ENCODE measurements at places on chromosomes 2 and 18. TPM values are rescaled to one million over a fixed set of nuclear protein-coding genes. Genes with fewer than 3 reads are reported as not detected.

- DNase-seq, result no peak
These were observed 94.0 kb upstream of the ATP5MC3 start for GRCh38 chr2:175275539-175275938.

DNA sequence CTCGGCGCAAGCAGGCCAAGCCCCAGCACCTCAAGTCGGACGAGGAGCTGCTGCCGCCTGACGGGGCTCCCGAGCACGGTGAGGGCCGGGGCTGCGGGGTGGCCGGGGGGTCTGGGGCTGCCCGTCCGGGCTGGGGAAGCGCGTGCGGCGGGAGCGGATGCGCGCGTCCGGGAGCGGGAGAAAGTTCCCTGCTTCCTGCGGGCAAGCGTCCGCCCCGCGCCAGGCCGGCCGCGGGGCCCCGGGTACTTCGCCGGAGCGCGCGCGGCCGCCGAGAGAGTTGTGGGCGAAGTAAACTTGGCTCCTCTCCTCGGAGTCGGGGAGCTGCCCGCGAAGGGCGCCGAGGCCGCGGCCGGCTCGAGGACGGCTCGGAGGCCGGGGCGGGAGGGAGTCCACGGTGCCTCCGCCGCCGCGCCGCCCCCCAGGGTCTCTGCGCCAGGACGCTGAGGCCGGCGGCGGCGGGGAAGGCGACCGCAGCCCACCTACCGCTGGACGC is 707 bp downstream of the SALL3 start:
- DNase-seq, result no peak

DNA sequence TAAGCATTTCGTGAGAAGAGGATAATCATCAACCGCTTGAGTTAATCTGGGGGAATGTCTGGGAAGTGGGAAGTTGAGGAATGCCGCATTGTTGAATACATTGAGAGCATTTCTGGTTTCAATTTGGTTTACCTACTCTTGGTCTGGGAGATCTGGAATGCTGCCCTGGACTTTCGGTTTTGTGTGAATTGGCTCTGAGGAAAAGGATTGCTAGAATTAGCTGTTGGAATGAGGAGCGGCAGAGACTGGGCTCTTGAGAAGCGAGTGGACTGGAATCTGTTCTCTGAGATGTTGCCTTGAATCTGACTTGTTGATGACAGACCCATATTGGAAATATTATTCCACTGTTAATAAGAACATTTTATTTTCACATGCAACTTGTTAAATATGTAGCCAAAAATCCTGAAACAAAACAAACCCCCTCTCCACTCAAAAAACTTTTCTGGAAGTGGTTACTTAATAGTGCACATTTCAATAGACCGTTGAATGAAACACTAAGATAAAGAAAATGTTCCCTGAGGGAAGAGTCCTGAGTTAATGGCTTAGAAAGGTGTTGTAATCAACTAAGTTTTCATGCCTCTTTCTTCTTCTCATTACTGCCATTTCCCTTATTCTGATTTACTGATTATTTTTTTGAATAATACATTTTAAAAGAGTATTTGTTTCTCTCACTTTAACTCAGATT is 50.8 kb downstream of the PTPRM start:
- DNase-seq, result peak; percentile 32

DNA sequence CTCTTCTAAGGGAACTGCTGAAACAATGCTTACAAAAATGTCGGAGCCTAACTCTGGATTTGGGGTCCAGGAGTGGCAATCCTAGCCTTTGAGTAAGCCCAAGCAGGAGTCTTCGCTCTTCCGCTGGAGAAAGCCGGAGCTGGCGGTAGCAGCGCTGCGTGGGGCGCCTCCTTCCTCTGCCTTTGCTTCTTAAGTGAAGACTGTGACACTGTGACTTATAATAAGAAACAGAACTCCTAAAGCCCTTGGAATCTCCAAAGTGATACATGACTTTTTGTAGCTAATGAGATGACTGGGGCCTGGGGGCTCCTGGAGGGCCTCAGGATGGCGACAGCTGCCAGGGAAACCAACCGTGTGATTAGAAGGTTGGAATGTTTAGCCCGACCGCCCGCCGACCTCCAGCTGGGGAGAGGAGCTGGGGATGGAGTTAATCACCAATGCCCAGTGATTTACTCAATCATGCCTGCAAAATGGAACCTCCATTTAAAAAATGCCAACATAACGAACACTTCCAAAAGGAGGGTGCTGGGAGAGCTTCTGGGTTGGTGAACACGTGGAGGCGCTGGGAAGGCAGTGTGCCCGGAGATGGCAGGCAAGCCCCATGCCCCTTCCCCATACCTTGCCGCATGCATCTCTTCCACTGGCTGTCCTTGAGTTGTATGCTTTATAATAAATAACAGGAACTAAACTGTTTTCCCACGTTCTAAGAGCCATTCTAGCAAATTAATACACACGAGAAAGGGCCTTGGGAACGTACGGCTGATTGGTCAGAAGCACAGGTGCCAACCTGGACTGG is 29.0 kb upstream of the MAL start:
- no peak for DNase-seq

GRCh38 chr2:20868377-20868776 is 45.5 kb upstream of the LDAH start:
- DNase-seq, result no peak

DNA sequence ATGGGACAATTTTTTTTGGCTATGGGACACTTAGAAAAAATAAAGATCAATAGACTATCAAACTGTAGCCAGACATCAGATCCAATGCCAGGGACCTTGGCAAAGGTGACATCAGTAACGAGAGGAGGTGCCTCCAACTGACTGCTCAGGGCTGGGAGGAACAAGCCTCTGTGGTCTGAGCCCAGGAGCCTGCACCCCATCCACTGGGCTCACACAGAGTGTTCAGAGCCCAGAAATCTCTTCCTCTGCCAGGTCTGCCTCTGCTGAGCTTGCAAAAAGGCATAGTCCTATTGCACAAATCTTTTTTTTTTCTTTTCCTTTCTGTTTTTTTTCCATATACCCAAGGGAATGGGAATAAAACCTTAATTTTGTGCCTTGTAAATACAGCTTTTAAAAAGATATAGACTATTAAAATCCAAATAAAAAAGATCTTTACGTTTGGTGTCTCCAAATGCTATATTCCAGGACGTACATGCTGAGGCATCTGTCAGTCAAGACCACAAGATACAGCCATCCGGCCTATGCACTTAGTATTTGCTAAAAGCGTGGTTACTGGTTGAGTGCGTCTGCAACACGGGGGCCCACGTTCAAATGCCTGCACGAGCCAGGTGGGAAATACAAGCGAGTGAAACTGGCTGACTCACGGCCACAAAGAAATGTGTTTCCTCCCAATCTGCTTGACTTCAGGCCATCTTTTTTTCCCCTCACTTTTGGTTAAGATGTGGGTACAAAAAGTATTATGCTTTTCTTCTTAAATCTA is 7.8 kb upstream of the ARHGAP25 start:
- DNase-seq, result no peak

DNA sequence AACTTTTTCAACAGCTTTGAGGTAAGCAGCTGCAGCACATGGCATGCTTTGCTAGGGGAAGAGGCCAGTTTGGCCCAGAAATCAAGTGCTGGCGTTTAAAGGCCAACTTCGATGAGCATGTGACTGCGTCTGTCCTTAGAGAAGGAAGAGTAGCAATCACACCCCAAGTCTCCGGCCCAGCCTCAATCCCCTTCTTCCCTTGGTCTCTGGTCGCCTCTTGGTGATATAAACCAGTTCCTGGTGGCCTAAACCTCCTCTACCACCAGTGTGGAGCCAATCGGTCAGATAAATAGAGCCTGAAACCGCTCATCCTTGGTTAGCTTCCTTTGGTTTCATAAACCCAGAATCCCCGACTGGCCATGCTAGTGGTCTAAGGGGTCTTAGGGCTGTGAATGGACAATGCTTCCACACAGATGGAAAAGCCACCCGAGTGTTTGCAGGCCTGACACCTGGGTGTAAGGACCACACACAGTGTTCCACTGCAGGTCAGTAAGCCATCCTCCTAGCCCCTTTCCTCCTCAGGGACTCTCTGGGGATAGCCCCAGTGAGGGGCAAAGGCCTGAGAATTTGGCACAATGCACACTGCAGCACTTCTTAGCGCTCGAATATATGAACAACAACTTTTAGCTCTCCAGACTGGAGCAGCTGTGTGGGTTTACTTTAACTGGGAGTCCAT is 23.0 kb upstream of the COX7A2L start:
- peak; percentile 17 for DNase-seq

DNA sequence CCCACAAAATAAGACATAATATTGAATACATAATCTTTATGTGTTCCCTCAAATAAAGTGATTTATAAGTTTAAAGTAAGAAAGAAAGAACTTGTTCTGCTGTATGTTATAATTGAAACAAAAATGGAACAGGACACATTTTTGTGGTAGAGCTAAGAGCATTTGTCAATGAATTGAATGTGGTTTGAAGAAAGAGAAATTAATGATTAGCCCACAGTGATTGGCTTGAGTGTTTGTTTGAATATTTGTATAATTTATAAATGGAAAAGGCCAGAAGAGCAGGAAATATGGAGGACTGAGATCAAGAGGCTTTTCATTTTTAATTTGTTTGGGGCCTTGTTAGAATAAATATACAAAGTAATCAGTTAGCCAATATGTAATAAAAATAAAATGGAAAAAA is 395.1 kb upstream of the CDH19 start:
- DNase-seq, result no peak

The TUBB8B gene
- 0.27 TPM for total RNA-seq

The TMEM169 gene
- total RNA-seq, result 0.15 TPM

The ESPNL gene
- total RNA-seq, result 0.08 TPM

The B3GNT7 gene
- total RNA-seq, result 244 TPM

All from colonic mucosa (tissue), 4 donors.